ENCODE measurements at places on chromosomes 7 and 10.

DNA sequence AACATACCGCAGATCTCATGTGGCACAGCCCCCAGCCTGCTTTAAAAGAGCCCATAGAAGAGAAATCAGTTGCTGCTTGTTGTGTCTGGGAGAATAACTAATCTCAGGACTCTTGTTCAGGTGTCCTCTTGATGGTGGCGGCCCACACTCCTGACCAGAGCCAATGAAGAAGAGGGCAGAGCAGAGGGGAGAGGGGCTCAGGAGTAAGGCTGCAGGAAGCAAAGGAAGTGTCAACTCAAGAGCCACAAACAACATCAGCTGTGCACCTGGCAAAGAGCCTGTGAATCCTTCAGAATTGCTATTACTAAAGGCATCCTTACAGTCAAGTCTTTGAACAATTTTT is 59.8 kb upstream of the PTN start:
- DNase-seq, result no peak

DNA sequence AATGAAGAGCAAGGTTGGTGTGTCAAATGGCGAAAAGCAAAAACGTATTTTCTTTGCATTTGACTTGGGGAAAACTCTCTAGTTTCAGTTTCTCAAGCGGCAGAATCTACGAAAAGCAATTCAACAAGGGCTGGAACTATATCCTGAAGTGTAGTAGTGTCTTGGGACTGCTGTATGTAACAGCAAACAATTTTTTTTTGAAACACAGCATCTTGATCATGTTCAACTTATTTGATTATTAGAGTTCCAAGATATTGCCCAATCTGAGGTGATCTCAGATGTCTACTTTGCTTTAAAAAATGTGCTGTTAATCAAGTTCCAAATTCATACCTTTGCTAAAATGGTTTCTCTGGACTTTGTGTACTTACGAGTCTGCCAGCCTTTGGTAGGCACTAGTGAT is 120.6 kb downstream of the ZWINT start:
- no peak for DNase-seq

DNA sequence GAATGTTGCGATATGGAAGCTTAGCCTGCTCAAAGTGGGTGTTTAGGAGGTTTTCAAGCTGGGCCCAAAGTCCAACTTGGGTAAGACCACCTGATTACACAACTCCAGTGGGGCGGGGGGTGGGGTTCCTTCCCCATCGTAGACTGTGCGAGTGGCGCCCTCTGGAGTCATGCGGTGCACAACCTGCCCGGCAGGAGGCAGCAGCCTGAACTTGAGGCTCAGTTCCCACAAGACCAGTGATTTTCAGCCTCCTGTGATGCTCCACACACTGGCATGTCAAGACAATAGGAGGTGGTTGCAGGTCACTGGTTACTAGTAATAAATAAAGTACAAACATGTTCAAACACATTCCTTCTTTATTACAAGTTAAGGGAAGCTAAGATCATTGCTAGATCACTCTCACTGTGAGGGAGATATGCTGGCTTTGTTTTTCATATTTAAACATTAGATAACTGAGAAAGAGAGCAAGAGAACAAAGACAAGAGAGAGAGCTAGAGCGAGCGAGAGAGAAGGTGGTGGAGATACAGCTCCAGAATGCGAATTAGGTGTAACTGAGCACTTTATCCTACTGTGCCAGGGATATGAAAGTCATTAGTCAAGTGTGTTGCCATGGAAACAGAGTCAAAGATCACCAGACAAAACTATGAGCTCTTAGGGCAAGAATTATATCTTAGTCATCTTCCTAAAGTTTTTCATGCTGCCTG is 97.4 kb upstream of the BMPER start:
- DNase-seq, result no peak

DNA sequence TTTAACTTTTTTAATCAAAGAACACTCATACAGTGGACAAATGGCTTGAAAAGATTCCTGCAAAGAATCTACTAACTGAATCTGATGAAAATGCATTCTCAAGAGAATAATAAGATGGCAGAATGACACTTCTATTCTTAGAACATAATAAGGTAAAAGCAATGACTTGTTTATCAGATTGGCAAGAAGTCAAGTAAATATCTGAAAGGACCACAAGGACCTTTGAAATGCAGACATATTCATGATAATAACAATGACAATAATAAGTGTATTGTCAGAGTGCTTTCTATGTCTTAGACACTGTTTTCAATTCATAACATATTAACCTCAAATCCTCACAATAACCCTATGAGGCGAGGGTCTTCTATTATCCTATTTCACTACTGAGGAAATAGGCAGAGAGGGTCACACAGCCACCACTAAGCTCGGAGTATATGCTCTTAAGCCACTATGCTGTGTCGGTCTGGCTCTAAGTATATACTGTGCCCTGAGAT is 10.6 kb downstream of the HACD1 start:
- no peak for DNase-seq

- DNase-seq, result no peak
Measured at GRCh38 chr7:28136420-28136819, 44.2 kb downstream of the JAZF1 start.

DNA sequence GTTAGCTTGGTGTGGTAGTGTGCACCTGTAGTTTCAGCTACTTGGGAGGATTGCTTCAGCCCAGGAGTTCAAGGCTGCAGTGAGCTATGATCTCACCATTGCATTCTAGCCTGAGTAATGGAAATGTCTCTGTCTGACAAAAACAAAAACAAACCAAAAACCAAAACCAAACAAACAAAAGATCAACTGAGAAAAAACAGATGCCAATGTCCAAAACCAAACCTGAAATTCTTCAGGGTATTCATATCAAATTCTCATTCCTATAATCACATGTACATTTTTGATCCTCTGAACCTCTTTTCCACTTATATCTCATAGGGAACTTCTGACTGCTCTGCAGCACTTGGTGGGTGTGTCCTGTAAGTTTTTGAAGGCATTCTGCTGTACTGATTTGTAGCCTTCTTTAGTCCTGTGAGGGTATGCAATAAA is 87.0 kb downstream of the CDK6 start:
- DNase-seq, result no peak

DNA sequence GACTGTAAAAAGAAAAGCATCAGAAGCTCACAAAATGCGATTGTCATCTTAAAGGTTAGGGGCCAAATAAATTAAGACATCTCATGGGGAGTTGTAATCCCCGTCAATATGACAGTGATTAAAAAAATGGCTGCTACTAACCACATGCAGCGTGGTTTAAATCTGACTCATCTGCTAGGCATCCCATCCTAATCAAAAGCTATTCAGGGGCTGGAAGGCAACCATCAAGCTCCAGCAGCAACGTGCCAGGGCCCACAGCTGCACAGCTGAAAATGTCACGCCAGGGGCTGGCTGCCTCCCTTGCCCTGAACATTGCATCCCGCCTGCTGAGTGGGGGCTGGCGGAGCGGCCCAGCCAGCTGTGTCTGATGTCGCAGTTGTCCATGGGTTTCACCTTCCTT is 66.3 kb upstream of the FRMD4A start:
- DNase-seq, result no peak

DNA sequence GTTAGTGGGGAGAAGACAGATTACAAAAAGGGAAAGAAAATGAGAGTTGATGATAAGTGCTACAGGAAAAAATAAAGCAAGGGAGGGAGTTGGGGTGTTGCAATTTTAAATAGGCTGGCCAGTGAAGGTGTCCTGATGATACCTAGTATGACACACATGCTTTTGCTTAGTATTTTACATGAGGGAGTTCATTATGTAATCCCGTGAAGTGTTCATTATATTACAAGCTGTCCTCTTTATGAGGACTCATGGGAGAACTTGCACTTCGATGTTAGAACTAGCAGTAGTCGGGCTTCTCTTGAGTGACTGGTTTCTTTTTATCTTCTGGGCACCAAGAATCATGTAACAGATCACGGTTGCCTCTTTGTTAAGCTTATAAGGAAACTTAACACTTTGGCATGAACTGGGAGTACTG is 102.3 kb upstream of the MTPN start:
- DNase-seq, result no peak

DNA sequence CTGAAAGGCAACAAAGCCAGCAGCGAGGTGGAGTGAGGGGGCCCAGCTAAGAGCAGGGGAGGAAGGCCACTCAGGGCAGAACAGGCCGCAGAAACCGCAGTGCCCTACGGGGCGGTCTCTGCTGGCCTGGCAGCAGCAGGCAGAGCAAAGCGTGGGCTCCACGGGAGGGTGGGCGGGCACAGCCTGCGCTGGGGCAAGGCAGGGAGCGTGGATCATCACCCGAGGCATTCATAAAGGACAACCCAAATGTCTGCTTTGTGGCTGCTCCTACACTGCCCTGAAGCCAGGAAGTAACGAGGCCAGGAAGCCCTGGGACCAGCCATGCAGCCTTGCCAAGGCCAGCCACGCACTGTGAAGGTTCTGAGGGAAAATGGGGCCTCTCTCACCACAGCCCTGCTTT is 127.5 kb downstream of the MAD1L1 start:
- no peak for DNase-seq

- DNase-seq, result no peak
Measured at GRCh38 chr7:42193471-42194129, 43.4 kb downstream of the GLI3 start.

- DNase-seq, result no peak
Measured at GRCh38 chr7:15309872-15310271, 251.9 kb downstream of the AGMO start.

- DNase-seq, result no peak
Measured at GRCh38 chr7:421136-421991, 98.3 kb downstream of the PDGFA start.

DNA sequence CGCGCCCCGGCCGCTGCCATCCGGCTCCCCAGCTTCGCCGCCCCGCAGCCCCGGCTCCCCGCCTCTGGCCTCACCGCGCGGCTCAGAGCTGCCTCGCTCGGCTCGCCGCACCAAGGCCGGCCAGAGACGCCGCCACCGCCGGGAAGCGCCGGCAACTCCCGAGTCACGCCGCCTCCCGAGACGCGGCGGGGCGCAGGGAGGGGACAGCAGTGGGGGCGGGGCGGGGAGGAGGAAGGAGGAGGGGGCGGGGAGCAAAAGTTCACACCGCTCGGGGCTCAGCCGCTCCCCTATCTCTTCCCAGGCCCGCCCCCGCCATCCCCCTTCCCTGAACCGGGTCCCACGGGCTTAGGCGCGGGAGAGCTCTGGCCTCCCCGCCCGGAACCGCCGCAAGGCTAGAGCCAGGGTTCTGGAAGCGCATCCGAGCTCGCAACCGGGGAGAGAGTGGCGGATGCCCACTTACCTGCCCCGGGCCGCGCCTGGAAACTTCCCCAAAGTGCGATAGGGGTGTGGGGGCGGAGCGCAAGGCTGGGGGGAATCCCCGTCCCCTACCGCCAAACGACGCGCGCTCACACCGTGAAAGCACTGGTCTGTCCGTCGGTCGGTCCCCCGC is 1.0 kb downstream of the CHST15 start:
- no peak for DNase-seq

DNA sequence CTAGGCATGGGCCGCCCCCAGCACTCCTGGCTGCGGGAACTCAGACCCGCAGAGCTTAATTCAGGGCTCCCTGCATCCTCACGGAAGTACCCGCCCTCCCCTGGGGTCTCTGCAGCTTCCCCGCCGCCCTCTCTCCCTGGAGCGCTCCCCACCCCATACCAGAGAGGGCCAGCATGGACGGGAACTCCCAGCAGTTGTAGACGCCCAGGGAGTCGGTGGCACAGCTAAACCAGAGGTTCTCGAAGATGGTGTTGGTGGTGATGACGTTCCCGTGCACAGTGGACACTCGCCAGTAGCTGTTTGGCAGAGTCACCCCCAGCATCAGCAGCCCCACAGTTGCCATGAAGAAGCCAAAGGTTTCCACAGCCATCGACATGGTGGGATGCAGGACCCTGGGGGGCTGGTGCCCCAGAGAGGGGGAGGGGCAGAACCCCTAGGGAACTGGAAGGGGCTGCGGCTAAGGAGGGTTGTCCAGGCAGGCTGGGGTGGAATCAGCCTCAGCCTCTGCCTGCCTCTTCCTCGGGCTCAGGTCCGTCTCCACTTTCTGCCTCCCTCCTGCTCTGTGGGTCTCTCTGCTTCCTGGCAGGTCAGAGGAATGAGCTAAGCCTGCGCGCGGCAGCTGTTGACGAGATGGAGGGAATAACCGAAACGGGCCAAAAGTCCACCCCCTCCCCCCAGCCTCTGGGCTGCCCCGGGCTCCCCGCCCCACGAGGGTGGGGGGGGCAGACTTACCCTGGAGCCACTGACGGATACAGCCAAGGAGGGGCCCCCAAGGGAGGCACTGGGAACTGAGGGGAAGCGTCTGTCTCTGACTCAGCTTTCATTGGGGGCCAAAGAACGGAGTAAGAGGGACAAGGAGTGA is at the start of gene CLDN15:
Gene CLDN15 (minus strand): TSS at position 597 of the 862 bp plus-strand sequence. CDS start 221 bp downstream, at position 376.
- DNase-seq, result no peak

DNA sequence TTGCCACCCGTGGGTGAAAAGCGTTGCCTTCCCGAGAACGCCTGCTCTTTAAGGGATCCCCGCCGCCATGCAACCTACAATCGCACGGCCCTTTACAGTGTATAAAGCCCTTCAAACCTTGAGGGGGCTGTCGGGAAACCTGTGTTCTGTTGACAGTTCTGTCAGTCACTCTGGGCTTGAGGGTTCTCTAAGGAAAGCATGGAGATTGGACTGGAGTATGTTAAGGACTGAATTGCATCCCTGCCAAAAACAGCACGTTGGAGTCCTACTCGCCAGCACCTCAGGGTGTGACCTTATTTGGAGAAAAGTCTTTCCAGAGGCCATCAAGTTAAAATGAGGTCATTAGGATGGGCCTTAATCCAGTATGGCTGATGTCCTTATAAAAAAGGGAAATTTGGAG is 70.6 kb downstream of the PFKFB3 start:
- DNase-seq, result no peak

DNA sequence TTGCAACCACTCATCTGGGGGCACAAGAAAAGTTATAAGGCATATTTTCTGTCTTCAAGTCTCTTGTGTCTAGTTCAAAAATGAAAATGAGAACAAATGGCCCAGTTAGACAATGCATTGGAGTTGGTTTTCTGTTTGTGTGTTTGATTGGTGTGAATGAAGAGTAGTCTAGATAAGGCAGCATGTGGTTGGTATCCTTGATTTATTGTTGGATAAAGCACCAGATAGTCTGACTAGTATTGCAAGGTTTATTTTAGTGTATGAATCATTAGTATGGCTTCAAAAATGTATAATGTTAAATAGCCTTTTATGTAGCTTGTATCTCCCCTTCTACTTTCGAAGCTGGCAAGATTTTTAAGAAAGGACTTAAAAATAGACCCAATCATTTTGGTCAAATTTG is 237.3 kb downstream of the CDK14 start:
- DNase-seq, result no peak

GRCh38 chr7:51045319-51046102 is 262.8 kb upstream of the GRB10 start:
- DNase-seq, result no peak

DNA sequence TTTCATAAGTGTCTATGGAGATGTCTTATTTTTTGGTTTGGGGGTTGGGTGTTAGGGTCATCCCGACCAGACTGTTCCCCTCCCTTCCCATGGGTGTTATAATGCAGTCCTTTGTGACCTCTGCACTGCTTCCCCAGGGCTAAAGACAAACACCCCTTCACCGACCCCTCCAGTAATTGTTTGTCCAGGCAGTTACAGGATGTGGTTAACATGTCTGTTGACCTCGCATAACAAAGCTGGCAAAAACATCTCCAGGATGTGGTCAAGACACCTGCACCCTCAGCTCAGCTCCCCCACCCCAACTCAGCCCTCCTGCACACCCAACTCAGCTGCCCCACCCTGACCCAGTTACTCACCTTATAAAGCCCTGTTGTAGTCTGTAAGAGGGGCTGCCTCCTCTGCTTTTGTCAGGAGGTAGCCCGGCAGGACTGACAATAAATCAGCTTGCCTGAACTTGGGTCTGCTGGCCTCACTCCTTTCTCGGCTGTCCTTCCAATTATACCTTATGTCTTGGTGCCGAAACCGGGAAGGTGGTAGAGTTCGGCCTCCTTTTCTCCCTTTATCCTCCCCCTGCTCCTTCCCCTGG is 102.2 kb downstream of the ZNF92 start:
- DNase-seq, result no peak
